ENCODE measurements at places on chromosomes 2 and 18. TPM values are rescaled to one million over a fixed set of nuclear protein-coding genes. Genes with fewer than 3 reads are reported as not detected.

DNA sequence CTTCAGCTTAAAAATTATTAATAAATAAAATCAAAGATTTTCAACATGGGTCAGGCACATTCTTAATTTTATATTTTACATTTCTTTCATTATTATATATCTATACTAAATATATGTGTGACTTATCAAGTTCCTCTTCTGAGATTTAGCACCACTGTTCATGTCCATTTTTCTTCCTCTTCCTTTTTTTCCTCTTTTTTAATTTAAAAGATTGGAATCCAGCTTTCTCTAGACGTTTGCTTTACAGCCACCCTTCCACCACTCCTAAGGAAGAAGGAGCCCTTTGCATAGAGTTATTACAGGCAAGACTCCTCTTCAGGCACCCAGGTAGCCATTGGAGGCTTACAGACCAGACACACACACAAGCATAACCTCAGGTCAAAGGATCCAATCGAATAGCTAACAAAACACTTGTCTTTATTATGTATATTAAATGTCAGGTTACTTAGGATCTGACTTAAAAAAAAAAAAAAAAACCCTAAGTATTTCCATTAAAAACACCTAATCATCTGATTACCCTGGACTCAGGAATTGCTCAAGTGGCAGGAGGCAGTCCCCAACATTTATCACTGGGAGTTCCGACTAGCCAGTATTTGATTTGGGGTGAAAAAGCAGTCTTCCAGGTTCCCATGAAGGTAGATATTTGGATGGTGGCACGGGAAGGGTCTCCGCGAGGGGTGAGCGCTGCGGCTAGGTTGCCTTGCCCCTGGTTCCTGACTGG, 2.4 kb upstream of the ZEB2 start:
- DNase-seq: no peak

PIEZO2 gene
- total RNA-seq: 3.3 TPM

- DNase-seq: no peak
These were observed 1068.8 kb downstream of the BCL11A start for GRCh38 chr2:59484673-59485072.

GALNT14 gene
- total RNA-seq: not detected

DNA sequence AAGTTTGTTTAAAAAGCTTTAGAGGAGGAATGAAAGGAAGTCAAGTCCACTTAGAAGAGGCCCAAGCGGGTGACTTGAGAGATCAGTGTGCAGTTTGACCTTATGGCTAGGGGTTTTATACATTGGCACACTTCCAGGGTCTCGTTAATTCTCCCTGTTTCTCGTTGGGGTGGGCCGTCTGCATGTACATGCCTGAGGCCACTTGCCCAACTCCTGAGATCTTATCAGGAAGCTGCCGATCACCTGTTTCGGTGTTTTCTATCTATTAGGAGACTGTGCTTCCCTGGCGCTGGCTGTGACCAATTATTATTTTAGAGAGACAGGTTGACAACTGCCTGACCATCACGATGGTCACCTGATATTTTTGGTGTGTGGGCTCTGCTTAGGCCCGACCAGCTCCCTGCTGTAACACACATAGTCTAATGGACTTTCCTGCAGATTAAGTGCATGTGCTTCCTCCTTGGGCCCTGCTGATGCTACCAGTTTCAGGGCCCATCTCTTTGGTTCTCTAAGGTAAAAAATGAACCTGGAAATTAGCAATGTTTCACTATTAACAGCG, 31.0 kb upstream of the MSH6 start:
- no peak for DNase-seq

GKN2 gene
- total RNA-seq: not detected

DNA sequence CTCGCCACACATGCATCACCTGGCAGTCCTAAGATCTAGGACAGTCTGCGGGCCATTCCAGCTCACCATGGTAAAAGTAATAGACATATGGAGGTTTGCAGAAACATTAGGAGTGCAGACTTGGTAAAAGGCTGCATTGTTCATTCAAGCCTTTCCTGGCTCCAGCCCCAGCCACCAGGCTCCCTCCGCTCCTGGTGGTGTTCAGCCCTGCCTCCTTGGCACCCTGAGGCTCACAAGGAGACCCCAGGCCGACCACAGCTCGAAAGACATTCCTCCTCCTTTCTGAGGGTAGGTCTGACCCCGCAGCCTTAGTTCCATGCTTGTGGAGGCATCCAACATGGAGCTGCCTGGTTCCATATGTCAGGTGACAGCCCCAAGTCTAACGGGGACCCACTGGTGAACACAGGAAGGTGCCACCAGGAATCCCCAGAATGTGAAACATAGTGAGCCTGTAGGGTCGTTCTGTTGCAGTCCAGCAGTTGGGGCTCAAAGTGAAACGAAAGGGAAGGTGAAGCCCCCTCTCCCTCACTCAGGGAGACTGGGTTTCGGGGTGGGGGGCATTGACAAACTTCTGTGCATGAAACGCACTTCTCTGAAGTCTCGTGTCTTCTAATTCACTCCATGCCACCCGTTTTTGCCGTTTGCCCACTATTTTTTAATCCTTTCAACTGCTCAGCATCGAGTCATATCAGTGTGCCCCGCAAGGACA, 5.0 kb upstream of the SP100 start:
- no peak for DNase-seq

All from LHCN-M2 (cell line).